ENCODE measurements at places on chromosomes 2 and 18.

DNA sequence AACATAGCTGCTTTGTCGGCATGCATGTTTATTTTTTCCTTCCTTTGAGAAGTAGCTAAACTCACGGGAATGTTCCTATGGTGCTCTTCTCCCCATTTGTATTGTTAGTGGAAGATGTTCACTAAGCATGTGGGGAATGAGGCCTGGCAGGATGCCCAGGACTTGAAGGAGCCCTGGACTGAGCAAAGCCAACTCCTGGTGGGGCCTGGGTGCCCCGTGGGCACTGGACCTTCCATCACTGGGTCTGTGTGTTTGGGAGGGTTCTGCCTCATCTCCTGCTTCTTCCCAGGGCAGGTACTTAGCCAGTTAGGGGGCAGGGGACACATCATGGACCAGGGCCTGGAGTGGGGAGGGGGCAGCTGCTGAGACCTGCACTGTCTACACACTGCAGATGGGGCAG is 49.3 kb downstream of the ACAA2 start:
- no peak for DNase-seq

DNA sequence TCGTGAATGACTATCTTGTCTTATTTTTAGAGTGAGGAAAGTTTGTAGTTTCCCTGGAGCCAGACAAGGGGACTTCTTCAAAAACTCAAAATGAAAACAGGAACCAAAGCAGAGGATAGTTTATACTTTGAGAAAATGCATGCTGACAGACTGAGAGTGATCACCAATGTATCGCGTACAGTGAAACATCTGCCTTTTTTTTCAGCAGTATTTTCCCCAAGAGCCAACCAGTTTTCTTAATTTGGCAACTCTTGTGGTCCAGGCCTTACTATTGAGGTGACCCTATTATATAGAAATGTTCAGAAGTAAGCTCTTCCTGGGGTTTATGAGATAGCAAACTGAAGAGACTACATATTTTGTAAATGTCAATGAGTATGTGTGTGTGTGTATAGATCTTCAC is 153.7 kb upstream of the VRK2 start:
- DNase-seq: no peak

DNA sequence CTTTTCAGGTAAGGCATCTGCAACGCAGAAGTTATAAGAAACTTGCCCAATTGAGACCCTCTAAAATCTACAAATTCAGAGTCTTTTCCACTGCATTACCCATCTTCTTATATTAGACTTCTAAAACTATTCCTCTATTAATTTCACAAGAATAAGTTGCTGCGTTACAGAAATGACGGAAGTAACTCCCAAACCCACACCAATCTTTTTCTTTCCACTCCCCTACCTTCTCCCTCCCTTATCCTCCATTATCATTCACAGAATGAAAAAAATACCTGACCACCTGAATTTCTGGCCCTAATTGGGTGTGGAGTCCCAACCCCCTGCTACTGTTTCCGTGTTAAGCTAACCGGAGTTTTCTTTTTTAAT is 689 bp downstream of the RPRD1A start:
- no peak for DNase-seq

GRCh38 chr2:157866666-157867642 is 9.2 kb downstream of the ACVR1 start:
- no peak for DNase-seq

DNA sequence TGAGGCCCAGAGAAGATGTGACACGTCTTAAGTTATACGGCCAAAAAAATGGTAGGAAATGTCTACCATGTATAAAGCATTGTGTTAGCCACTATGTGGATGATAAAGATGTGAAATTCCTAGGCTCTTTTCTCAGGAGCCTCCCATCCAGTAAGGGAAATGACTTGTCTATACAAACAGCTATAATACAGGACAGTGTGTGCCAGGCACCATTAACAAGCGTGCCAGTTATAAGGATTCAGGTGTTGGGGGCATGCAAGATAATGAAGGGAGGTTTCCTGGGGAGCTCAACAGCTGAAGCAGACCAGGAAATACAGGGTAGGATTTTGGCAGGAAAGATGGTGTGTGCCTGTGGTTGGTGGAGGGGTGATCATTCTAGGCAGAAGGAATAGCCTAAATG is 37.6 kb downstream of the ALPK2 start:
- no peak for DNase-seq

Data from stimulated activated CD8-positive, alpha-beta memory T cell treated with anti-CD3 and anti-CD28 coated beads, Interleukin-4, amount 100 ng/mL, for 4 hours (primary cell).